ENCODE measurements at places on chromosomes 2 and 18. TPM values are rescaled to one million over a fixed set of nuclear protein-coding genes. Genes with fewer than 3 reads are reported as not detected.

The GRP gene
- total RNA-seq = not detected

The RNF125 gene
- total RNA-seq = 5.1 TPM

The UNC50 gene
- 46.1 TPM for total RNA-seq

DNA sequence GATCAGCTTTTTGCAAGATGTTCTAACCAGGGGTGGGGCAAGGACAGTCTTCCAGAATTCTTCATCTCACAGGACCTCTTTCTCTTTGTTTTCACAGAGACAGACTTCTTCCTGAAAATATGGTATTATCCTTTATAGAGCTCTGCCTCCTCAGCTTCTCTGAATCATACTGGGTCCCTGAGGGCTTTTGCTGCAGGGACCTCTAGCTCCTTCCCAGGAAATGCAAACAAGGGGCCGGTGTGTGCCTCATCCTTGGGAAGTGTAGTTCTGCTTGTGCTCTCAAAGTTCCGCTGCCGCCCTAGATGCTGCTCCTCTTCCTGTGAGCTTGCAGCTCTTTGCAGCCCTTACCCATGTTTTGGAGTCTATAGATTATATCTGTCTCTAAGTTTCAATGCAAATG lies 99.5 kb upstream of the NPAS2 start:
- no peak overlapping the region for H3K27ac ChIP-seq
- H3K27me3 ChIP-seq = no peaks in the 10 kb centered on the region
- H3K4me3 ChIP-seq = no peak overlapping the region
- H3K36me3 ChIP-seq = no peaks in the 10 kb centered on the region

DNA sequence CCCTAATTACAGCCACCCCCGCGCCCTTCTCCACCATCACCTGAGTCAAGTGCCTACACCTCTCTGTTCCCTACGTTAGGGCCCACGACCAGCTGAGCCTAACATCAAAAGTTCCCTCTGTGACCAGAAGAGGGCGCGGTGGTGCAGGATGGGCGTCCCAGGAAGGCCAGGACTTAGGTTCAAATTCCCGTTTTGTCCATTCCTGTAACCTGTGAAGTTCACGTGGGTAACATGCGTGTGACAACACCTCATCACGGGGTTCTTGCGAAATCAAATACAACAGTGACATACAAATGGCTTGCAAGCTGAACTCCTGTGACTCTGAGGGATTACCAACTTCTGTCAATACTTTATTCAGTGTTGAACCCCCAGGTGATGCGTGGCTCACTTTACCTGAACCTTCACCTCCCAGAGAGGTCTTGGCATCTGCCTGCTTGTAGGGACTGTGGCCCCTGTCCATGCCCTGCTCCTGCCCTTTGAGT lies 207.9 kb downstream of the ARL4C start:
- H3K36me3 ChIP-seq = no peaks in the 10 kb centered on the region
- DNase-seq = peak; percentile 72
- no peak overlapping the region for H3K27ac ChIP-seq
- H3K4me3 ChIP-seq = no peak overlapping the region
- H3K4me1 ChIP-seq = peaks cover 54% of the 10 kb centered on the region

DNA sequence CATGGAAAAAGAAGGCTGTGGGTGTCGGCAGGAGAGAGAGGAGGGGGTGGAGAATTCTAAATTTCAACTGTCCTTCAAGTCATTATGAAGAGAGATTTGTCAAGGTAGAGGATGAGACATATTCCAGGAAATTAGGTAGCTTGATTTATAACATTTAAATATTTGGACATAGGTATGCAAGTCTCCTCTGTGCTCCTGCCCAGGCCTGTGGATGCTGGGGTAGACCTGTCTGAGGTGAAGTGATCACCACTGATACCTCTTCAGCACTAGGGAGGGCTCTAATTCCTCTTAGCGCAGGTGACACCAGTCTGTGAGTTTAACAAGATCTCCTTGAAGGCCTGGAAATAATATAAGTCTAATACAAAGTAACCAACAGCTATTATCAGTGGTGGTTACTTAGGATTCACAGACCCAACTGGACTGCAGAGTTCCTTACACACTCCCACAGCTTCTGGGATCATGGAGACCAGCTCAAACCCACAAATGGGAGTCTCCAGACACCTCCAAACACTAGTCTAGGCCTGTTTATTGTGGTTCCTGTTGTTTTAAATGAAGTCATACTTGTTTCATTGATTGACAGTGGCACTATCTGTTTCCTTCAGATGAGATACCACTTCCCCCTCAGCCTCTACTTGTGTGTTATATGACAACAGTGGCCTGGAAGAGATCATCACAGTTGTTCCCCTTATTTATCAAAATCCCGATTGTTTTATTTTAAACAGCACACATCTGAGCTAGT lies 104.1 kb upstream of the ITPRID2 start:
- H3K36me3 ChIP-seq = no peaks in the 10 kb centered on the region
- H3K27ac ChIP-seq = no peak overlapping the region
- no peak overlapping the region for H3K4me3 ChIP-seq
- no peaks in the 10 kb centered on the region for H3K27me3 ChIP-seq

- H3K4me3 ChIP-seq = no peak overlapping the region
- H3K27ac ChIP-seq = no peak overlapping the region
- H3K36me3 ChIP-seq = no peaks in the 10 kb centered on the region
Observed at GRCh38 chr2:11659851-11660250, 10.1 kb downstream of the NTSR2 start.

DNA sequence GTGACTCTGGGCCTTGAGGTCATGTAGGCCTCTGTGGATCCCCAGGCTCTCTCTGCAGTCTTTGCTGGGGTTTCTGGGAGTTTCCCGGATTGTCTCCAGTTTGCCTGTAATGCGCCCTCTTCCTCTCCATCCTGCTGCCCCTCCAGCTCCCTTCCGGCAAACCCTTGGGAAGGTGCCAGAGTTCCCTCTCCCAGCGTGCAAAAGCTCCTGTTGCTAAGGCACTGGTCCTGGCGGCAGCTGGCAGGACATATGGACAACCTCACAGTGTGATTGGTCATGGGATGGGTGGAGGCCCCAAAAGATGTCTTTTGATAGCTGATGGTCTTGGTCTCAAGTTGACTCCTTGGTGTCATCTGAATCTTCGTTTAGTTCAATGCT lies 320.1 kb downstream of the CYP26B1 start:
- H3K4me3 ChIP-seq = no peak overlapping the region
- no peaks in the 10 kb centered on the region for H3K4me1 ChIP-seq
- H3K27me3 ChIP-seq = no peaks in the 10 kb centered on the region
- no peak for DNase-seq
- no peaks in the 10 kb centered on the region for H3K36me3 ChIP-seq
